ENCODE measurements at places on chromosomes 12 and 14. TPM values are rescaled to one million over a fixed set of nuclear protein-coding genes. Genes with fewer than 3 reads are reported as not detected.

Gene LTBP2
- polyA plus RNA-seq: 56.3 TPM

Gene KRT8
- polyA plus RNA-seq: 391 TPM

Gene GPR84
- 0.11 TPM for polyA plus RNA-seq

Gene LPAR5
- polyA plus RNA-seq: 0.12 TPM

Gene MYF5
- not detected for polyA plus RNA-seq

Gene CLEC4C
- not detected for polyA plus RNA-seq

Gene IL23A
- polyA plus RNA-seq: 1.1 TPM

Gene GLI1
- 0.90 TPM for polyA plus RNA-seq

Gene A2M
- polyA plus RNA-seq: 5.1 TPM

Gene KRT71
- polyA plus RNA-seq: not detected

Gene SMOC1
- 10.6 TPM for polyA plus RNA-seq

Gene TMEM63C
- polyA plus RNA-seq: 2.7 TPM

Gene PTPN6
- polyA plus RNA-seq: 16.4 TPM

Gene RND1
- 0.37 TPM for polyA plus RNA-seq

Gene SERPINA9
- polyA plus RNA-seq: 0.08 TPM

Gene ATP2B1
- 26.1 TPM for polyA plus RNA-seq

Gene CYP46A1
- not detected for polyA plus RNA-seq

Gene DDX55
- 21.6 TPM for polyA plus RNA-seq
